Skeletal muscle cell (primary cell): ENCODE measurements at places on chromosomes 5 and 9.

GRCh38 chr5:148828511-148829247 lies 2.3 kb downstream of the ADRB2 start:
- no peak for DNase-seq

GRCh38 chr5:57174128-57174889 lies 450 bp downstream of the GPBP1 start:
- DNase-seq, result no peak

DNA sequence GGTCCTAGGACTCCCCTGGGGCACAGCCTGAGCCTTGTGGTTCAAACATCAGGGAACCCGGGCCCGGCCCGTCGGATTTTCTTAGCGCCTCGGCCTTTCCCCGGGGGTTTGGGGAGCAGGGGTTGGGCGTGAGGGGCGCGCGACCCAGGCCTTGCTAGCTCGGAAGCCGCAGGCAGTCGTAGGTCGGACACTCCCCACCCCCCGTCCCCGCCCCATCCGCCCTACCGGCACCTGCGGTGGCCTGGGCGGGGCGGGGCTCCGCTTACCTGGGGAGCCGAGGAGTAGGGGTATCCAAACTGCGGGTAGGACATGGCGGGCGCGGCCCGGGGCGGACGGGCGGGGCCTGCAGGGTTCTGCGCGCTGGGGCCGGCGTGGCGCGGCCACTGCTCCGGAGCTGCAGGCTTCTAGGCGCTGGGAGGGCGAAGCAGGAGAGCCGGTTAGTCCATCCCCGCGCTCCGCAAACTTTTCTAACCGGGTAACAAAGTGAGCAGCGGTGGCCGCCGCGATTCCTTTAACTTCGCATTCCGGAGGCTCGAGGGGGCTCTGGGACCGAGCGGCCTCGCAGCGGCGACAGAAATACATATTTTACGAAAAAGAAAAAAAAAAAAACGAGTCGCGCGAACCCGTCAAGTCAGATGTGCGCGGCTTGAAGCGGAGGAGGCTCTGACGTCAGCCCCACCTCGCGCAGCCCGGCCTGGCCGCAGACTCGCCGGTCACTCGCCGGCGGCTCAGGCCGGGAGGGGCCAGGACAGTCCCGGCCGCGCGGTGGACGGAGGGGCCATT lies at the start of gene IRX4:
Gene IRX4 (minus strand): TSS at position 589 of the 783 bp plus-strand sequence. CDS start 278 bp downstream, at position 311.
- DNase-seq, result no peak

GRCh38 chr5:88190106-88190834 lies 78.4 kb downstream of the TMEM161B start:
- no peak for DNase-seq

DNA sequence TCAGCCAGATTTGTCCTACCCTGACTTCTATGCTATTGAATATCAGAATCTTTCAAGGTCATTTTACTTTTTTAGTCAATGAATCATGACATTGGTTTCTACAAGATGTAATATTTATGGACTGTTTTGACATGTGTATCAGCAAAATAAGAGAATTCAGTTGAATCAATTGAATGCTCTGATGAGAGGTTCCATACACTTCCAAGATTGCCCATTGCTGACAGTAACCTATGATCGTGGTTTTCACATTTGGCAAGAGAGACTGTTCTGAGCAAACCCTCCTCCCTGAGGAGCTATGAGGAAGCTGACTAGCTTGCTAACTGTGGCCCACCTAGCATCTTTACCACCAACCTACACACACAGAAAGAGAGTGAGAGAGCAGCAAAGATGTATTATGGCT lies 56.7 kb upstream of the FST start:
- peak; percentile 78 for DNase-seq

DNA sequence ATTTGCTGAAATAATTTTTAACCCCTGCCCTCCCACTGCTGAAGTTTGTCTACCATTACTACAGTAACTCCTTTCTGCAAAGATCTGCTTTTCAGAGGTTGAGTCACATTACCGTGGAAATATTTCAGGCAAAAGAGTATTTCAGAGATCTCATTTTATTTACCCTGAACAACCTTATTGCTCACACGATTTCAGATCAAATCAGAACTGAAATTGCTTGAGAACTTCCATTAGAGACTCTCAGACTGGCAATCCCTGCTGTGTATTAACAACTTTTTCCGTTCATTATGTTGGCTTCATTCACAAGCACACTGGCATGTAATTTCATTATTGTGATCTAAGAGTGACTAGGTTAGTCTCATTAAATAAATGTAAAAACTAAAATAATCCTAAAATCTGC lies 16.1 kb downstream of the NR6A1 start:
- no peak for DNase-seq

DNA sequence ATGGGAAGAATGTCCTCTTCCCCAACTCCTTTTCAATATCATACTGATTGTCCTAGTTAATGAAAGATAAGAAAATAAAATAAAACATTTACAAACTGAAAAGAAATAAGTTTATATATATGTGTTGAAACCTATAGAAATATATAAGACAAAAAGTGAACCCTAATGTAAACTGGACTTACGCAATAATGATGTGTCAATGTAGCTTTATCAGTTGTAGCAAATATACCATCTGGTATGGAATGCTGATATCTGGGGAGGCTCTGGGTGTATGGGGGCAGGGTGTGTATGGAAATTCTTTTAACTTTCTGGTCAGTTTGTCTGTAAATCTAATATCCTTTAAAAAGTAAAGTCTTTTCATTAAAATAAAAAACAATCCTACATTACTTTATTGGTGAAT lies 603.9 kb downstream of the DMRTA1 start:
- no peak for DNase-seq

DNA sequence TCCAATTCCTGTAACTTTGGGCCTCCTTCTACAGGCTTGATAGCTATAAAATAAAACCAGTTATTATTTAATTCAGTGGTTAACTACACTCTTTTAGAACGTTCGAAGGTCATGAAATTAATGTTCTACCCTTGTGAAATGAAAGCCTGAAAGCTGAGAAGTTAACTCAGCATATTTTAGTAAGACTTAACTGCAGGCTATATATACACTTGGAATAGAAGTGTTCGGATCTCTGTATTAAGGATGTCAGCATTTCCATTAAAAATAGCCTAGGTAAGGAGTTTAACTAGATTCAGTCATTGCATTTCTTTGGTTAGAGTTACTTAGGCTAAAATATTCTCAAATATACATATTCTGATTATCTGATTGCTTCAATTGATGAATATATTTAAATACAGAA lies 229.2 kb downstream of the MRPS30 start:
- no peak for DNase-seq

DNA sequence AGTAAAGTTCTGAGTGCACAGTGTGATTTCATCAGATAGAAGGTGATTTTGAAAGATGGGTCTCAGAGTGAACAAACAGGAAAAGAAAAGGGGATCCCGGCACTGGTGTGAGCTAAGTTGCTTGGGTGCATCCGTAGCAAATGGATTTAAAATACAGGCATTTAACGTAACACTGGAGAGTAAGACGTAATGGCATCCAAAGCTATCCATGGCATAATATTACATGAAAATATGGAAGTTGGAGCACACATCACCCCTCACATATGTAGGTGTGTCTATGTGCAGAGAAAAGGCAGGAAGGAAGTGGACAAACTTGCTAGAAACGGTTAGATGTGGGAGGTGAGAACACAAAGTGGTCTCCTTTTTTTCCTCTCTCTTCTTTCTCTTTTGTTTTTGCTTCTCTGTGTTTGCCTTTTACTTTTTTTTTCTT lies 38.2 kb upstream of the SEMA4D start:
- DNase-seq, result no peak

- DNase-seq, result no peak
Observed at GRCh38 chr9:71790296-71790695, 22.0 kb upstream of the CEMIP2 start.

DNA sequence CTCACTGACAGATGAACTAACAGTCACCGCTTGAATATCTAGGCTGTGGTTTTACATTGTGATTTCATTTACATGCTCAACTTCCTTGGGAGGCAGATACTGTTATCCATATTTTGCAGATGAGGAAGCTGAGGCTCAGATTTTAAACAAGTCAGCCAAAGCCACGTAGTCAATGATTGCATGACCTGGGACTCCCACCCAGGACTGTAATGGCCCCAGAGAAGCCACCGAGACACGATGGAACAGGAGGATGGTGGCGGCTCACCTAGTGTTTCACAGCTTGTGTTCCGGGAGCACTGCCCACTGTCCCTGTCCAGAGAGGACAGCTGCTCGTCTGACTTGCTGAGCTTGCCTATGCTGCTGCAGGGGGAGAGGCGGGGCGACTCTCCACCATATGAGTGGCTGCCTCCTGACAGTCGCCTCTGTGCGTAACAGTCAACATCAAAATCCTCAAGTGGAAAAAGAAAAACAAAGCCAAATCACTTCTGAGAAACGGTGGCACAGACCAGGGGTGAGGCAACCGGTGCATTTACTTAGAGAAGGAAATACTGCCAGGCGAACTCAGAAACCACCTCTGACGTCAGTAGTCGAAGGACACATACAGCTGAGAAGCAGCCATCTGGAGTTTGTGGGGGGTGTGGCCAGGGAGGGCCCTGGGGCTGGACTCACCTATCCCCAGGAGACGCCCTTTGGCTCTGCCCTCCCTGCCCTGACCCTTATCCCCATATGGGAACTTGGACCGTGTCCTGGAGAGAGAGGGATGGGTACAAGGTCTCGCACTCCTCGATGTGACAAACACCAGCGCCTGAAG lies 82.5 kb downstream of the PRRT1B start:
- DNase-seq, result peak; percentile 52

DNA sequence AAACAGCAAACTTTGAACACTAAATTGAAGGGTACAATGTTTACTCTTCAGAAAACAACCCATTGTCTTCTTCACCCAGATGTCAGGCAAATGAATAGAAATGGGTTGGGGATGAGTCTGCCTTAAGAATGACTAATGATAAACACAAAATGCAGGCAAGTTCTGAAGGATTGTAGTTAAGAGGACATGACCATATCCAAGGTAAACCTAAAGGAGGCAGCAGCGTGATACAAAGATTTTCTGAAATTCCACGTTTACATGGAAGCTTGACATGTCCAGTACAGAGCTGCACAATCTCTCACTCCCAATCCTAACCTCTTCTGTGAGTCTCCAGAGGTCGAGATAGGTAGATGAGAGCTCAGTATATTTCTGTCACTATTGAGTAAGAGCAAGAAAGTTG lies 1263.2 kb upstream of the CDH6 start:
- no peak for DNase-seq

- peak; percentile 81 for DNase-seq
Observed at GRCh38 chr5:72281764-72282499, 38.1 kb downstream of the MRPS27 start.

DNA sequence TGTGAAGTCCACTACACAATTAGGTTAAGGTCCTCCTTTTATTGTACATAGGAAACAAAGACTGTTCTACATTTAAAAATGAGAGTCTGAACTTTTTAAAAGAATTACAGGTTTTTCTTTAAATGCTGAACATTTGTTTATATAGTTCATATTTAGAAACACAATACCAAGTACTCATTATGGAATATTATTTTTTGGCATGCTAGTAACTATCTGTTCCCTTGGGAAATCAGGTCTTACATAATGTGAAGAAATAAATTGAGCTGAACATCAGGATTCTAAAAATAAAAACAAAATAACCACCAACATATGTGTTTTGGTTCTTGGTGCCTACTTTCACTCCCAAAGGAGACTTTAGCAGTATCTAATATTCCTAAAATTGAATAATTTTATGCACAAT lies 230.5 kb upstream of the IZUMO3 start:
- no peak for DNase-seq

- no peak for DNase-seq
Observed at GRCh38 chr5:134620634-134621033, 12.0 kb downstream of the SAR1B start.

- no peak for DNase-seq
Observed at GRCh38 chr5:167652690-167653089, 638.8 kb upstream of the WWC1 start.

DNA sequence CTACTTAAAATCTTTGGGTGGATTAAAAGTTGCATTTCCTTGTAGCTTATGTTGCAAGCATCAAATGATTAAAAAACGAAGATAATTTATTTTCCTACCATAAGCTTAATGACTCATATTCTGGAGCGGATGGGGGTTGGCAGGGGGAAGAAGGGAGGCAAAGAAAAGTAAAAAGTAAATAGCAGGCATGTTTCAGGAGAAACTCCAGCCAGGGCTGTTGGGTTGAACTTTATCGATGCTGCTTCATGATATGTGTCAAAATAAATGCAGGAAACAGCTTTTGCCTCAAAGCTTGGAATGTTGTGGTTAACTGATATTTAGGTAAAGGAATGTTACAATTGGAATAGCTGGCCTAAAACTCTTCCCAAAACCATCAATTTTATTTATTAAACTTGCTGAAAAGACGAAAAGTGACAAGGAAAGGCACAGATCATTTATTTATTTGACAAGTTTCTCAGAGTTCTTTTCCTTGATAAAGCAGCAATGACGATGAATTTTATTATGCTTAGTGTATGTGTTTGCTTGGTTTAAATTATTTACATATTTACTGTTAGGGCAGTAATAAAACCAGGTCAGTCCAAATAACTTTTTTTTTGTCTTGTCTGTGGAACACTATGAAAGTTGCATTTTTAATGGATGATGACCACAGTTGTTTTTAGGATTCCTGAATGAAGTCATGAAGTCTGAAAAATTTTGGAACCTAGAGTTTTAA lies 177.9 kb downstream of the PCSK1 start:
- peak; percentile 82 for DNase-seq

DNA sequence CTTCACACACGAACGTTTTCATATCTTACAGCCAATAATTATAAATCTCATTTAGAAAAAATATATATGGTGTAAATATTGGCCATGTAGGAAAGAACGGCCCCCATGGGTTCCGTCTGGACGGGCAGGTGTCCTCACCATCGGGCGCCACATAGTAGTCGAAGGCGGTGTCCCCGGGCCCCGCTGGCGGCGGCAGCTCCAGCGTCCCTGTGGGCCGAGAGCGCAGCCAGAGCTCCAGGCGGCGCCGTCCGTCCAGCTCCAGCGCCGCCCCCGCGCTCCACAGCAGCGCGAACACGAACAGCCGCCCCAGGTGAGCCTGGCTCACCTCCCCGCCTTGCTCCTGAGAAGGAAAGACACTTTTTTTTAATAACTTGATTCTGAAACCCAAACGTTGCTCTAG lies 134.6 kb downstream of the DNAH5 start:
- DNase-seq, result no peak

- DNase-seq, result no peak
Observed at GRCh38 chr5:177083357-177083756, 3.4 kb upstream of the FGFR4 start.

DNA sequence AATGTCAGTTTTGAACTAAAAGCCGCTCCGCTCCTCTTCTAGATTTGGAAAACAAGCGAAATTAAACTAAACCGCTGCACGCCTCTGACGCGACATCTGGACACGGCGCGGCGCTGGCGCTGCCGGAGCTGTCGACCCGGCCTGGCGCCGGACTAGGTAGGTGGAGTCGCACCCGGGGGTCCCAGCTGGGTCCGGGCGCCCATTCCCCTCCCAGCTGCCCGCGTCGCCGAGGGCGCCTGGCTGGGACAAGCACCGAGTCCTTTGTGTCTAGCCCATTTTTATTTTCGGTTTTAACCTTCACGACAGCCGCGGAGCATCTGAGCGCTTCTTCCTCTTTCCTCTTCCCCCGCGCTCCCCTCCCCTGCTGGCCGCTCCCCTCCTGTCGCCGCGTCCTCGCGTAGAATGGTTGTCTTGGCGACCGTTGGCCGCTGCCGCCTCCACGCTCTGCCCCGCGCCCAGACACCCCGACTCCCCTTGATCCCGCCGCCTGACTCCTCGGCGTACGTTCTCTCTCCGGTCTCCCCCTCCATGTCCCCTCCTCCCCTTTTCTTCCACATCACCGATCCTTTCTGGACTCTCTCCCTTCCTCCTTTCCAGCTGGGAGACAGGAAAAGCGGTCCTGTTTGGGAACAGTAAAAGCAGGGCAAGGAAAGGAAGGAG lies 545 bp downstream of the CDKN2B-AS1 start:
- no peak for DNase-seq

GRCh38 chr9:94644543-94644942 lies 5.2 kb upstream of the FBP1 start:
- no peak for DNase-seq
